ENCODE measurements at places on chromosomes 12 and 14.

- no peaks in the 10 kb centered on the region for H3K27me3 ChIP-seq
- no peaks in the 10 kb centered on the region for H3K4me1 ChIP-seq
- peaks cover 14% of the 10 kb centered on the region for H3K36me3 ChIP-seq
- no peak overlapping the region for H3K4me3 ChIP-seq
- DNase-seq = no peak
These were observed 41.9 kb downstream of the STX2 start for GRCh38 chr12:130796985-130797686.

DNA sequence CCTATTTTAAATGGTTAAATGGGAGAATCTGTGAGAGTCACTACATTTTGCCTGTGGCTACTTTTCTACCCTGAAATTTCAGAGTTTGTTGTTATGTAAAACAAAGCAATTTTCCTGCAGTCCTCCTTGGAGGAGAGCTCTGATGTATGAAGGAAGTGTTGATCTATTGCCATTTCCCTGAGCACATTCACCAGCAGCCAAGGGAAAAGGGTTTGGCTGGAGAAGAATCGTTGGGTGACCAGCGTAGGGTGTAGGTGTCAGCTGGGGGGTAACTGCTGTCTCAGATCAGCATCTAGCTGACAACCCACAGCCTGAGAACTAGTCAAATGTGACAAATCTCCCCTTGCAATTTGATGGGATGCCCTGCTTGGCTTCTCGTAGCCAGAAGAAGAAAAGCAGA lies 230.5 kb downstream of the PDZRN4 start:
- H3K4me3 ChIP-seq = no peak overlapping the region
- no peaks in the 10 kb centered on the region for H3K36me3 ChIP-seq
- no peak for DNase-seq
- no peaks in the 10 kb centered on the region for H3K4me1 ChIP-seq
- no peak overlapping the region for H3K27ac ChIP-seq

- H3K4me1 ChIP-seq = no peaks in the 10 kb centered on the region
- no peak for DNase-seq
- H3K36me3 ChIP-seq = no peaks in the 10 kb centered on the region
- H3K27ac ChIP-seq = no peak overlapping the region
- no peaks in the 10 kb centered on the region for H3K27me3 ChIP-seq
These were observed 30.5 kb downstream of the TSPAN19 start for GRCh38 chr12:85005615-85006014.

DNA sequence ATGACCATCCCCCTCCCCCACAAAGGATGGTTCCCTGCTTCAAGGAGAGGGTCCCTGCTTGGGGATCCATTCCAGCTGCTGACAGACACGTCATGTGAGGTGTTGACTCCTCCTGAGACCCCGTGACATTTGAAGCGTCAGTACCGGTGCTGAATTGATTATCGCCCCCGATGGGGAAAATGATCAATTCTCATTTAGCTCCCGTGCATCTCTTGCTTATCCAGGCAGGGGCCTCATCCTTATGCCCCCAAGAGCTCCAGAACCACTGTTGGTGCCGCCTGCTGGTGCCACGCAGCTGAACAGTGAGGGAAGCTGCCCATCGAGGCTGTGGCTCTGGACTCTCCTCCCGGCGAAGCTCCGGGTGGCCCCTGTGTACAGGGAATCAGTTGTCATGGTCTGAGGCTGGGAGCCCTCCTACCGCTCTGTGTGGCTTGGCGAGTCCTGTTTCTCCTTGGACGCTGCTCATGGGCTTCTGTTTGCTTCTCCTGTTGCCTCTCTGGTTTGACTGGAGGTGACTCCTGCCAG lies 4.6 kb downstream of the KIF26A start:
- peaks cover 14% of the 10 kb centered on the region for H3K27me3 ChIP-seq
- H3K4me3 ChIP-seq = peak overlapping the region; percentile 62
- H3K27ac ChIP-seq = no peak overlapping the region
- DNase-seq = no peak

DNA sequence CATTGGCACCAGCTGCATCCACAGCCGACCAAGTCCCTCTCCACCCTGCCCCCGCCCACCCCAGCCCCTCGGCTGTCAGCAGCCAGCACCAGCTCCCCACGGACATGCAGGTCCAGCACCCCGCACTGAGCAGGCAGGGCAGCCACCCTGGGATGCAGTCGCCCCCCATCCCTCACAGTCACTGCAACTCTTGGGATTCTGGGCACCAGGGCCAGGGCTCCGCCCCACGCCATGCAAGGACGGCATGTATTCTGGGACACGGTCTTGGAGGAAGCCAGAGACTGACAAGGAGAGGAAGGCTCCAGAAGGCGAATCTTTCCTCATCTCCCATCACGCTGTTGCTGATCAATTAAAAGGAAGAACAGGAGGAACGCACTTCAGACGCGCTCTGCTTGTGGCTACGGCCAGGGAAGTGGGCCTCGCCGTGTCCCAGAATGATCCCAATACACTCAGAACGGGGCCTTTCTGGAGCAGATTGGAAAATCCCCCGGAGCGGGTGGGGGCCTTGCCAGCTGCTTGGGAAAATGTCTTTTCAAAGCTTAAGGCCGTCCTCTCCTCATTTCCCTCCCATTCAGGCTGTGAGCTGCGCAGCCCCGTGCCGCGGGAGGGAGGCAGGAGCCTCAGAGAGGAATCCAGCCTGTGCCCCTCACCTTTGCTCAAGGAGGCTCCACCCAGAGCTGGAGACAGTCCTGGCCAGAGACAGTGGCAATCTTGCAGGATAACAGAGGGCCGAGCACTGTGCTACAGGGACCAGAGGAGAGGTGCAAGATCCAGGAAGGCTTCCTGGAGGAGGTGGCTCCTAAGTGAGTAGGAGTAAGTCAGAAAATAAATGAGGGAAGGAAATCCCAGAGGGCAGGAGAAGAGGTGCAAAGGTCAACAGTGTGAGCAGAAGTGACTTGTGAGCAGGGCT lies 54.1 kb upstream of the DIO3 start:
- no peak overlapping the region for H3K4me3 ChIP-seq
- H3K27me3 ChIP-seq = peaks cover 4% of the 10 kb centered on the region
- H3K36me3 ChIP-seq = no peaks in the 10 kb centered on the region
- DNase-seq = no peak
- H3K27ac ChIP-seq = no peak overlapping the region
- peaks cover 3% of the 10 kb centered on the region for H3K4me1 ChIP-seq

DNA sequence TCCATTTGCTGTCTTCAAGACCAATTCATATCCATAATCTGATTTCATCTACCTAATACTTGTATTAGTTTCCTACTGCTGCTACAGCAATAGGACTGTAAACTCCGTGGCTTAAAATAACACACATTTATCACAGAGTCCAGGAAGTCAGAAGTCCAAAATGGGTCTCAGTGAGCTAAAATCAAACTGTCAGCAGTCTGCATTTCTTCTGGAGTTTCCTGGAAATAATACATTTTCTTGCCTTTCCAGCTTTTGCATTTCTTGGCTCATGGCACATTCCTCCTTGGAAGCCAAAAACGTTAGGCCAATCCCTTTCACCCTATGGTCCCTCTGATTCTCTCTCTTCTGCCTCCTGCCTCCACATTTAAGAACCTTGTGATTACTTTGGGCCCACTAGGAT lies 239.8 kb downstream of the PRKD1 start:
- H3K36me3 ChIP-seq = no peaks in the 10 kb centered on the region
- peaks cover 1% of the 10 kb centered on the region for H3K27me3 ChIP-seq
- H3K4me3 ChIP-seq = no peak overlapping the region
- DNase-seq = no peak
- H3K27ac ChIP-seq = no peak overlapping the region

DNA sequence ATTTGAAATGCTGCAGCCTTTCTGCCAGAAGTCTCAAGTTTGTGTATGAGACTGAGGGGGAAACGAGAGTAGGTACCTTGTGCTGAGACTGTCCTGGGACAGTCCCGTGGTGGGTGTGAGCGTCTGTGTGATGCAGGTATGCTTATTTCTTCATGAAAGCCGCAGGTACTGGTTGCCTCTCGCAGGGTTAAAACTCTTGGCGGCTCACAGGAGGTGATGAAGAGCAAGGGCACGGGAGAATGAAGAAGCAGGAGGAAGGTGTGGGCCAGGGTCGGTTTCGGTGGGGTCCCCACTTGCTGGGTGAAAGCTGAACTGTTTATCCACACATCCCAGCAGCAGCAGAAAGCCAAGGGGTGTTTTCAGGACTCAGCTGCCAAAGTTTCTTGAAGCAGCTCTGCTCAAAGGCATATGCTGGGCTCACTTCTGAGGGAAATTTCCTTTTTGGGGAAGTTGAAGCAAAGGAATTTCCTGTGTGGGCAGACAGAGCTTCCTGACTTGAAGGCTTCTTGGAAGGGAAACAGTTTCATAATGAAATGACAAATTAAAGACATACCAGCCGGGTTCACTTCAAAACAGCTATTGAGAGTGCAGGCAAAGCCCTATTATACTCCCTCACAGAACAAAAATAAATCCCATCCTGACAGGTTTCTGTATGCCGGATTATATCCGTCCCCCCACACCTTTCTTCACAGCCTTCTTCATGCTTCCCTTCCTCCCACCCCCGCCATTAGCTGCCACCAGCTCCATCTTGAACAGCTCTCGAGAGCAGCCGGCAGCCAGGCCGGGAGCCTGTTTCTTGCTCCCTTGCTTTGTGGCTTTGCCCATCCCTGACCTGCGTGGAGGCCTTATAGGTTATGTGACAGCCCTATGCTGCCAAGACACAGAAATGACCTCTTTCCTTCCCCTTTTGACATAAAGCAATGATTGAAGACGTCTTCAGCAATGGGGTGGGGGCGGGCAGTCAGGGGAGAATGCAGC lies 116.6 kb downstream of the ETV6 start:
- H3K27me3 ChIP-seq = peaks cover 7% of the 10 kb centered on the region
- H3K4me3 ChIP-seq = peak overlapping the region; percentile 3
- H3K27ac ChIP-seq = peak overlapping the region; percentile 93

DNA sequence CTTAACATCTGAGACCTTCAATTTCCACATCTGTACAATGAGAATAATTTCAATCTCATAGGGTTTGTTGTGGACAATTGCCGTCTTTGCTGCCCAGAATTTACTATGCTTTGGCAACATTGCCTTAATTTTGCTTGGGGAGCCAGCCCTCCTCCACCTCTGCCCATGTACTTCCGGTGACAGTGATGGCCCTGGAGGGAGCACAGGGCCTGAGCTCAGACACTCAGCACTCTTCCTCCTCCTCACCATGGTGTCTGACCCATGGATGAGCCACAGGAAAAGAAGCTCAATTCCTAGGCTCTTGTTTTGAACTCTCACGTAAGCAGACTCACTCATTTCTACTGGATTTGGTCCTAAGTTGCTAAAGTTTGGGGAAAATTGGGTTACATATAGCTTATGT lies 58.2 kb downstream of the TBC1D30 start:
- no peak for DNase-seq
- no peaks in the 10 kb centered on the region for H3K4me1 ChIP-seq

DNA sequence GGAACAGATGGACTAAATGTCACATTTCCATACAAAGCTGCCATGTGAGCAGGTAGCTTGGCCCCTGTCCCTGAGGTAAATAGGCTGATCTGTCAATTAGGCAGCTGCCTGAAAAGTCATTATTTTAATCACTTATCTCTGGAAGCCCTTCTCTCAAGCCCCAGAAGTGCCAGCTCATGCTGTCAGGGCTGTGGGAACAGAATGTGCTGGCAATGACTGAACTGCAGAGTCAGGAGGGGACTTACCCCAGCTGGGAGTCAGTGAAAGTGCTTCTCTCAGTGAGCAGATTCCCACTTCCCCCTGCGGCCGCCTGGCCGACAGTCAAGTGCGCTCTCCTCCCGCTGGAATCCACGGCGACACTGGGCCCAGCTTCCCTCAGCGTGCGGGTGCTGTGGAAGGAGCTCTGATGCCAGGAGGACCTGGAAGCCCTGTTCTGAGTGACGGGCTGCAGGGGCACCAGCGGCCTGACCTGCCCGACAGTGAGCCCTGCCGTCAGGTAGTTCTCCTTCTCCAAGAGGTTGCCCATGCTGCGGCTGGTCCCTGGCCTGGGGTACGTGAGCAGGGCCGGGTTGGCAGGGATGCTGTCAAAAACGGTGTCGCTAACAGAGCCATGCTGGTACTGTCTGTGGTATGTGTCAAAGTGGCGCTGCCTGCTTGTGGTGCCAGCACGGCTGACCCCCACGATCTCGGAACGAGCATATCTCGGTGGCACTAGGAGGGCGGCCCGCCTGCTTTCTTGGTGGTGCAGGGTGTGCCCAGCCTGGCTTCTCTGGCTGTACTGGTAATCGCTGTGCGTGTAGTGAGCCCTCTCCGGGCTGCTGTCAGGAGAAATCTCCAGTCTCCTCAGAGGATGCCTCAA lies 18.7 kb downstream of the PKP2 start:
- no peaks in the 10 kb centered on the region for H3K4me1 ChIP-seq
- H3K4me3 ChIP-seq = no peak overlapping the region
- H3K27me3 ChIP-seq = no peaks in the 10 kb centered on the region
- no peak overlapping the region for H3K27ac ChIP-seq
- DNase-seq = no peak

- DNase-seq = no peak
These were observed 1158.4 kb upstream of the TMEM132C start for GRCh38 chr12:127108360-127109215.

DNA sequence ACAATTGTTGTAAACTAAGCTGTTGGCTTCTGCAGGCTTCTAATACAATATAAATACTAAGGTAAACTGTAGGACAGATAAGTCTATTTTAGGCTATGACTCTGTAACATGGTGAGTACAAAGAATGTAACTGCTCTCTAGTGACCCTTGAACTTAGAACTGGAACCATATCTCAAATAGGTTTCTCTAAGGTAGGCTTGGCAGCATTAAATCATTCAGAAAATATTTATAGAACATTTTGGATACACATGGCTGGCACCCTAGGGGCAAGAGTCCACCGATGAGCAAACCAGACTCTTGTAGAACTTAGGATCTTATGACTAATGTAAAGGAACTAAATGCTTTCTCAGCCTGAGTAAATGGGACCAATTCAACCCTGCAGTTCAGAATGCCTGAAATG lies 19.4 kb upstream of the SLC25A3 start:
- no peaks in the 10 kb centered on the region for H3K27me3 ChIP-seq
- H3K4me1 ChIP-seq = no peaks in the 10 kb centered on the region
- H3K4me3 ChIP-seq = no peak overlapping the region
- no peaks in the 10 kb centered on the region for H3K36me3 ChIP-seq
- no peak overlapping the region for H3K27ac ChIP-seq

- peaks cover 3% of the 10 kb centered on the region for H3K27me3 ChIP-seq
- no peaks in the 10 kb centered on the region for H3K36me3 ChIP-seq
- no peak overlapping the region for H3K27ac ChIP-seq
- DNase-seq = no peak
These were observed 57.7 kb downstream of the RESF1 start for GRCh38 chr12:32016680-32017482.

DNA sequence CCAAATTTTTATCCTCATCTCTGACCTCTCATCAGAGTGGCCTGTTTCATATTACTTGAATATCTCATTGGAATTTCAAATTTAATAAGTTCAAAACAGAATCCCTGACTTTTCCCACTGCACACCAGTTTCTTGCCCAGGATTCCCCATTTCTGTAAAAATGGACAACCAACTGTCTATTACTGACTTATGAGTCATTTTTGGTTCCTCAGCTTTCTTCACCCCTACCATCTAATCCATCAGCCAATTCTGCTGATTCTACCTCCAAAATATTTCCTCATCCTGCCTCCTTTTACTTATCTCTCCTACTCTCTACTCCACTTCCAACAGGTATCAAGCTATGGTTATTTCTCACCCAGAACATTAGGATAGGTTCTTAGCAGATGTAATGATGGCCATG lies 44.2 kb downstream of the TMX1 start:
- H3K27ac ChIP-seq = no peak overlapping the region
- no peaks in the 10 kb centered on the region for H3K36me3 ChIP-seq
- peaks cover 5% of the 10 kb centered on the region for H3K4me1 ChIP-seq
- H3K4me3 ChIP-seq = no peak overlapping the region

GRCh38 chr12:42483521-42483790 lies 106.1 kb downstream of the PRICKLE1 start:
- no peaks in the 10 kb centered on the region for H3K36me3 ChIP-seq
- H3K27me3 ChIP-seq = peaks cover 13% of the 10 kb centered on the region
- no peak overlapping the region for H3K27ac ChIP-seq

Data from endothelial cell (in vitro differentiated cells).